ENCODE measurements at places on chromosomes 5 and 9.

DNA sequence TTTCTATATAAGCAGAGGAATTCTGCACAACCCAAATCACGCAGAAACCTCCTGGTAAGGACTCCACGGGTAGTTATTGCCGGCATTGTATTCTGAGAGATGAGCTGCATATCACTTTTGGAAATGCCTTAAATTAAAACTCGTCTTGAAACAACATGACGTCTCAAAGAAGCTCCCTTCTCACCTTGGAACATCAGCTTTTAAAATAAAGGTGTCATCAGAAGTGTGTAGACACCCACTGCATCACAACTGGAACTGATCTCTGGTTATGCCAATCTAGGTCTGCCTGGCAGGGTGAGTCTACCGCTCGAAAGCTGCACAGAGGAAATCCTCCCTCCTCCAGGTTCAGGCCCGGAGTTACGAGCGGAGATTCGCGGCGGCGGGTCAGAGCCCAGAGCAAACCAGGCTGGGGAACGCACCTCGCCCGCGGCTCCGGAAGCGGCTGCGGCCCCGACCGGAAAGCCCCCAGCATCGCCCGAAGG is 974 bp upstream of the SLC12A2 start:
- DNase-seq = peak; percentile 63

GRCh38 chr5:53009816-53010215 is 20.7 kb downstream of the ITGA2 start:
- no peak for DNase-seq

DNA sequence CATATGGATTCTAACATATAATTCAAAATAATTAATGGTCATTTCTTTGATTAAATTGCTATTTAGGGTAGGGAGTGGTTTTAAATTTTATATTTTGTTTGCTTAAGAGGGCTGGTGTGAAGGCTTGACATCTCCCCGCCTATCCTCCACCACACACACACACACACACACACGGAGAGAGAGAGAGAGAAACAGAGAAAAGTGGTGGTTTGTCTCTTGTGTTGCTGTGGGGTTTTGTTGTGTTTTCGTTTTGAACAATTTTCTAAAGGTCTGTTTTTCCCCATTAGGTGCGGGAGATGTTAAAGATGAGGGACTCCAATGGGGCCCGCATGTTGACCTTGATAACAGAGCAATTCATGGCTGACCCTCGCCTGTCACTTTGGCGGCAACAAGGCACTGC is 161.9 kb downstream of the ZSWIM6 start:
- DNase-seq = no peak

- no peak for DNase-seq
These were observed 298.1 kb downstream of the CETN3 start for GRCh38 chr5:90111364-90112032.

GRCh38 chr9:134335486-134336220 is 9.4 kb downstream of the RXRA start:
- DNase-seq = no peak

DNA sequence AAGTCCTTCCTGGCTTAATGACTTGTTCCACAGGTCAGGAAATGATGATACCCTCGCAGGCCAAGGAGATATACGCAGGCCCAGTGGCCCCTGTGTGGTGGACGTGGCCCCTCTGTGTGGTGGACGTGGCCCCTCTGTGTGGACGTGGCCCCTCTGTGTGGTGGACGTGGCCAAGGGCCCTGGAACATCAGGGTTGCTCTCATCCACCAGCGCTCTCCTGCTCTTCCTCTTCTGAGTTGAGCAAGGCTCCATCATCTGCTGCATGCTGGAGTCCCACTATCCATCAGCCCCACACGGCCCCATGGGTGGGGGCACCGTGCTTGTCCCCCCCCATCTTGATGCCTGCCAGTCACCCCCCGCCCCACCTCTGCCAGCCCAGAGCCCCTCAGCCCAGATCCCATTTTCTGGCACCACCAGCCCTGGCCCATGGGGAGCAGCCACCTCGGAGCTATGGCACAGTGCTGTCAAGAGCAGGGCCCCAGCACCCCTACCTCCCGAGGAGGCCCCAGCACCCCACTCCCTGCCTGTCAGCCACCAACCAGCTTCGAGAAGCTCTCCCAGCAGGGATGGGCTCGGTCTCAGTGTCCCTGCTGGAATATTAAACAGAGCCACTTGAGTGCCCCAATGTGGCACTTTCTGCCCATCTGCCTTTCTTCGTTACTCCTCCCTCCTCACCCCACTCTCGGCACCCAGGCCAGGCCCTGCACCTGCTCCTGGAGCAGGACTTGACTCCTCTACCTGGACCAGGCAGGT is 8.1 kb downstream of the LRRC14B start:
- DNase-seq = no peak

DNA sequence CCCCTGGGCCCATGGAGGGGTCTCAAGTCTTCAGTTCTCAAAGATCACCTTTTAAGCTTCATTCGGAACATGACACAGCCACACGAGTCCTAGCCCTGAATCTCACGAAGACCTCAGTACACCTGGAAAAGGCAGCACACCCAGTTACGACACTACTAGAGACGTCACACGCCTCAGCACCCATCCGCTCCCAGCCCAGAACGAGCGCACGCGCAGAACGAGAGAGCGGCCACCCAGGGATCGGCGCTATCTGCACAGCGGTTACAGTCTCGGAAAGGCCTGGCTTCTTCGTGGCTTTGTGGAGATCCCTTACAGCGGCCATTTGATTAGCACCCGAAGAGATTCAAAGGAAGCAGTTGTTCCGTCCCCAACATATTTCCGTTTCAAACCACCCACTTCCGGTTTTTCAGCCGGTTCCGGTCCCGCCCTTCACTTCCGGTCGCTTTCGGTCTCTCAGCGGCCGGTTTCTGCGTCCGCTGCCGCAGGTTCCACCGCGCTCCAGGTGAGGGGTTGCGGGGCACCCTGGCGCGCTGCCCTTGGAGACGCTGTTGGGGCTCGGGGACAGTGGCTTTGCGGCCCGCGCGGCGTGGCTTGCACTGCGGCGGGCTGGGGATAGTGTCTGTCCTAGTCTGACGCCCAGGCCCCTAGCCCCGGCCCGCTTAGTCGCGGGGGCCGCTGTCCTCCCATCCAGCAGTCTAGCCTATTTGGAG is at the start of gene UBLCP1:
UBLCP1 (plus strand) TSS at position 432 of the 710 bp plus-strand sequence. CDS start 5,626 bp downstream, outside the sequence.
- DNase-seq = peak; percentile 95

- no peak for DNase-seq
These were observed 25.1 kb downstream of the RNF180 start for GRCh38 chr5:64190562-64191306.

GRCh38 chr5:78903861-78904260 is 81.2 kb downstream of the ARSB start:
- DNase-seq = peak; percentile 16

- DNase-seq = peak; percentile 23
These were observed 269.9 kb upstream of the PAPPA start for GRCh38 chr9:115883467-115884329.

GRCh38 chr9:120713257-120714087 is 798 bp downstream of the MEGF9 start:
- DNase-seq = no peak

DNA sequence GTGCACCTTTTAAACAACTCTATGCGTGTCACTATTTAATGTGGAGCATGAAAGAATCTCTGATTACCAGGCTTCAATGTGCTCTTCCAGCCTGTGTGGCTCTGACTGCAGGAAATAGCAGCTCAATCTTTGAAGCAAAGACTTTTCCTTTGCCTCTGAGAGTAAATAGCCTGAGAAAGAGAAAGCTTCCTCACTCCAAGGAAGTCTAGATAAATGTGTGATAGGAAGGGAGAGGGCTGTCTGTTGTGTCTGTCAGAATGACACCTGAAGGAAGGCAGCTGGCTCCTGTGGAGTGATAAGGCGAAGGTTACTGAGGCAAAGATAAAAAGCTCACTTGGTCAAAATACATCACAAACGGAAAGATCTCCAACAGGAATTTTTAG is 205.3 kb upstream of the HAPLN1 start:
- no peak for DNase-seq

DNA sequence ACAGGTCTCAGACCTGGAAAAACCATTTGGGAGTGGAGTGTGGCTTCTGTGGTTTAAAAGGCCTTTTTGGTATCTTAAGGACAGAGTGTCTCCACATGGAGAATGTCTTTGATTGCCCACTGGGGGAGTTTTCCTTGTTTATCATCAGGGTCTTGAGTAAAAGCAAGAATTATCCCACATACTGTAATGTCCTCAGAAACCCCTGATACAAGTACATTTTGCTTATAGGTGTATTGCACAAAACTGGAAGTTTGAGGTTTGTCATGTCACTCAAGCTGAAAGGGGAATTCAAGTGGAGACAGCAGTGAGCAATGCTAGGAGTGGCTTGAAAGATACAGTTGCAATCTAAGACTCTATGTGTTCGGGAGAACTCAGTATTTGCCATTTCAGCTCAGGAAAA is 62.7 kb upstream of the GRAMD2B start:
- peak; percentile 28 for DNase-seq

DNA sequence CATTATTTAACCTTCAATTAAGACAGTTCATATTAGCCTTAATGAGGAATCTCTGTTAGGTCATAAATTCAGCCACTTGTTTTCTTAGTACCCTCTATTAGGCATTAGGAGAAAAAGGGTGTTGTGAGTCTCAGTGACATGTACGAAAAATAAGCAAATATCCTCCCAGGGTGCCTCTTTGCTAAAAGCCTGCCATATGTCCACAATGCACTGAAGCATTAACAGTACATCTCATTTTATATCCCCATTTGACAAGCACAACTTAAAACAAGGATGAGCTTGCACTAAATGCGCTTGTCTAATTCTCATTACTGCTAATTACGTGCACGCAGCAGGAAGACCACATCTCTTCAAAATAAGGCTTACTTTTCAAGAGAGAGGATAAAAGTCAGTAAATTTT is 48.4 kb upstream of the SRFBP1 start:
- no peak for DNase-seq

GRCh38 chr9:23229890-23230317 is 596.1 kb downstream of the ELAVL2 start:
- no peak for DNase-seq

GRCh38 chr5:173793648-173794548 is 94.3 kb upstream of the CPEB4 start:
- no peak for DNase-seq

- no peak for DNase-seq
These were observed 636.2 kb upstream of the CCNG1 start for GRCh38 chr5:162801235-162801634.

GRCh38 chr9:109447329-109448076 is 50.6 kb downstream of the PTPN3 start:
- DNase-seq = no peak

DNA sequence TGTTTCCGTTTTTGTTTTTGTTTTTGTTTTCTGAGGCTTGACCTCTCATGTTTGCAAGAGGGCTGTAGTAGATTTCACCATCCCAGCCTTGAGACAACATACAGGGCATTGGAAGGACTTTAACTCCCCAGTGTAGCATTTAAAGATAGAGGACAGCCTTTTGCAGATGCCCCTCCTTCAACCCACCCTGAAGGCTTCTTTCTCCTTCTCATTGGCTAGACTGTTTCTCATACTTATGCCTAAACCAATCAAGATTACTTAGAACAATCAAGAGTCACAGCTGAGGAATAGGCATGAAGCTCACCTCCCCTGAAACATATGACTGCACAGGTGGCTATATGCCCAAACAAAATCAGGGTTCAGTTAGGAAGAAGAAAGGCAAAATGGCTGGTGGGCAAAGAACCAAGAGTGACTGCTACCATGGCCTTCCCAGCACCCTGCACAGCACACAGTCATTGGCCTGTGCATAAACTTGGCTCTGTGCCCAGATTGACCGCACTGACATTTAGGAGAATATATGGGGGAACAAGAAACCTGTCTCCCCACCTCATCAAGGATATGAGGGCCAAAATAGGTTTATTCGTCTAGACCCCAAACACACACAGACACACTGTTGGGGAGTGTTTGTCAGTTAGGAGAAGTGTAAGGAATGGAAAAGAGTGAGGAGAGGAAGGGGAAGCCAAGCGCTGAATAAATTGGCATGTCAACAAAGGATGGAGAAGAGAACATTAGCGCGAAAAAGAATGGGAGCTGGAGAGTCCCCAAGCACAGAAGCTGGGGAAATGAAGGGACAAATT is 137.3 kb upstream of the RANBP3L start:
- no peak for DNase-seq

DNA sequence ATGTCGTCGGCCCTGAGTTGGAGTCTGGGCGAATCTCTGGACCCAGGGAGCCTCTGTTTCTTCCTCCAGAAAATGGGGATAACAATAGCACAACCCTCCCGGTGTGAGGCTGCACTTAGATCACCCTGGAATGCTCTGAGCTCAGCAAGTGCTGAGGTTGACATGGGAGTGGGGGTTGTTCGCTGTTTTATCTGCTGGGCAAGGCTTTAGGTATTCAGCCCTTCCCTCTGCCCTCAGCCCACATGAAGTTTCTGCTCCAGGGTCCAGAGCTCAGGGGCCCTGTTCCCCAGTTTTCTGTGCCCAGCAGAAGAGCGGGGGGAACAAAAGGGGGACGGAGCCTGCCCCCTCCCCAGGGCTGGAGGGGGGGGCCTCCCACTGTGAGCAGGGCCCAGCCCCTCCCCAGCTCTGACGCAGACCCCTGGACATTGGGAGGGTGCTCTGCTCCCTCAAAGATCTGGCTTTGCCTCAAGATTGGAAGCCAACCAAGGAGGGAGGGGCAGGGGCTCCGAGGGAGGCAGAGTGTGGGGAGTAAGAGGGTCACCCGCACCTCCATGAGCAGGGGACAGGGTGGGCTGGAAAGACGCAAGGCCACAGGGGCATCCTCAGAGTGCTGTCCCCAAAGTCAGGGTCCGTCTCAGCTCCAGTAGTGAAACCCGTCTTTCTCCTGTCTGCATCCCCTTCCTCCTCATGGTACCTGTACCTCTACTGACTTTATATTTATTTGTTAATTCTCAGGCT is 215.6 kb downstream of the C9orf50 start:
- DNase-seq = peak; percentile 27

GRCh38 chr9:87973730-87974292 is 522 bp downstream of the CDK20 start:
- DNase-seq = no peak

DNA sequence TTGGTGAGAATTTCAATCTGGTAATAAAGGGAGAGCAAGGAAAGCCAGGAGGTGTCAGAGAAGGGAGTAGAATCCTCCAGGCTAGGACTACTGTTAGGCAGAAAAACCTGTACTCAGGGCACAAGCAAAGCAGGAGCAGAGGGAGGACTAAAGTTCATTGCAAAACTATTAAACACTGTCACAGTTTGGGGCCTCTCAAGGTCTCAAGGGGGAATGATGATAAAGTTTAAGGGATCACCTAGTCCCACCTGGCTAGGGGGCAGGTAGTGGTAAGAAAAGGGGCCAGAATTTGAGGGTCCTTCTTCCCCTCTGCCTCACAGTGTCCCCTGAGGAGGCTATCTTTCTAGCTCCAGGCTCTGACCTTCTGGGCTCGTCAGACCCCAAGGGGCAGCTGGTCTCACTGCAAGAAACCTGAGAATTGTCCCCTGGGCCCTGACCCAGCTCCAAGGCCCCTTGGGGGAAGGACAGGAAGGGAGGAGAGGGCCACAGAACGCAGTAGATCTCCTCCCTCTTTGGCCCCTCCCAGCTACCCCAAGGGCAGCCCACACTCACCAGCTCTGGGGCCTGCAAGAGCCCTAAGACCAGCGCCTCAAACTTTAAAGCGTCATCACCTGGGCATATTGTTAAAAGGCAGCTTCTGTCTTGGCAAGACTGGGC is 974 bp downstream of the CCDC69 start:
- no peak for DNase-seq

GRCh38 chr5:139765409-139766217 is 30.0 kb upstream of the PSD2 start:
- DNase-seq = no peak

- DNase-seq = no peak
These were observed 10.9 kb downstream of the GHR start for GRCh38 chr5:42434047-42434724.

All from kidney glomerular epithelial cell (primary cell).